ENCODE measurements at places on chromosomes 11 and 22.

DNA sequence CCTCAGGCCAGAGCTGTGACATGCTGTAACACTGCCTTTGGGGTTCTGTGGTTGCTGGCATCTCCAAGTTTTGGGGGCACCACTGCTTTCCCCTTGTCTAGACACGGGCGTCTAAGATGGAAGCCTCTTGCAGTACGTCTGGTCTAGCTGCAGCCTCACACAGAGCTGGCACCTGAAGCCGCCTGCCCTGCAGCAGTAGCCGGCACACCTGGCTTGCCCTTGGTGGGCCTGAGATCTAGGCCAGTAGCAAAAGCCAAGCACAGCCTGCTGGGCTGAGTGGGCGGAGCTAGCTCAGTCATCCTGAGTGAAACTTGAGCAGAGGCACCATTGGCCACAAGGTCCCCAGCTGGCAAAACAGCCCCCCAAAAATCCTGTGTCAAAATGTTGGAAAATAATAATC is 154.2 kb downstream of the DLG2 start:
- DNase-seq: no peak

- DNase-seq: no peak
Observed at GRCh38 chr11:45365961-45366618, 79.9 kb upstream of the SYT13 start.

DNA sequence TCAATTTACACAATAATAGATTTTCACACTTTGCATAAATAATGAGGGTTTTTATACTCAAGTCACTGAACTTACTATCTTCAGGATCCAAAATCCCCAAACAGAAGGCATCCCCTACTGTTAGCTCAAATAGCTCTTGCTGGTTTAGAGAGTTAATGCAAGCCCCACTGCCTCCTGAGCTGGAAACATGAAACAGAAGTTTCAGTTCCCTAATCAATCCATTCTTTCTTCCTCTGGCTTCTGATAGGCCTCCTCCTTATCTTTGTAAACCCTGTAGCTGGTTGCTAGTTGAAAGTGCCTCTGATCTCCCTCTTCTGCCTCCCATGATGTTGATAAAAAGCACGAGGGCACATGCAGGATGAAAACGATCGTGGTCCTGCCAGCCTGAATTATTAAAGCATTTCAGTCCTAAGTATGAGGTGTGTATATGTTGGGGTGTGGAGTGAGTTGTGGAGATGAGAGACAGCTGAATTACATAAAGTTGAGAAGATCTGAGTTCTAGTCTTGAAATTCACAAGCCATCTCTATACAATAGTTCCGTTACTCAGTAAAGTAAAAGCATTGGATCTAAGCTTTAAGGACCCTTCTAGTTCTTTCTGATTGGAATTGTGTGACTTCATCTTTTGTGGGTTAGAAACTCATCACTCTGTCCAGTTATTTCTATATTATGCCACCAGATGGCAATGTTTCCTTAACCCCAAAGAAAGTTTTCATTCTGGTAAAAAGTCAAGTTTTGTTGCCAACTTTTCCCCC is 35.0 kb upstream of the EHF start:
- no peak for DNase-seq

DNA sequence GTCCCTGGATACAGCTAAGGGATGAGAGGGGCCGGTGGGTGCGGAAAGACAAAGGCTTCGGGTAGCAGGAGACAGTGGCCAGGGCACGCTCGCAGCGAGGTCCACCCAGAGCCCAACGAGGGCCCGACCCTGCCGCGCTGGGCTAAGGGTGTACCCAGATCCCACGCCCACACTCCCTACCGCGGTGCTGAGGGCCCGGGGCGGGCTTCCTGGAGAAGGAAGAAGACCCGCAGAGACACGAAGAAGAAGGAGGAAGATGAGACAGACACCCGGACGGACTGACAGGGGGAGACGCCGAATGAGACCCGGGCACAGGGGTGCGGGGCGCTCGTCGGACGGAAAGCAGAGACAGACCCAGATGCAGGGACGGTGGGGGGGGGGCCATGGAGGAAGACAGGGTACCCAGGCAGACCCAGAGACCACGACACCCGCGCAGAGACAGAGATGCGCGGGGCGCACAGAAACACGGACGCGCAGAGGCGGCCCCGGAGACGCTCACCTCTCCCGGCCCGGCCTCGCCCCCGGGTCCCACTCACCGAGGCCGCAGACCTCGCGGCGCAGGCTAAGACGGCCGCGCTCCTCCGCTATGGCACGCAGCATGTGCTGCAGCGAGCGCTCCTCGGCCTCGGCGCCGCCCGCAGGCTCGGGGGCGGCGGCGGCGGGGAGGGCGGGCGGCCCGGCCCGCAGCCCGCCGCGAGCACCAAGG is 437 bp downstream of the KIAA0930 start:
- DNase-seq: peak; percentile 48
